Cardiac atrium fibroblast (primary cell): ENCODE measurements at places on chromosomes 7 and 10. TPM values are rescaled to one million over a fixed set of nuclear protein-coding genes. Genes with fewer than 3 reads are reported as not detected.

Gene MAGI2
- 0.81 and 1.3 TPM in 2 replicates for total RNA-seq

Gene RAB11FIP2
- total RNA-seq, result 8.1 and 8.5 TPM in 2 replicates

Gene FAM25C
- not detected in 2 replicates for total RNA-seq

Gene ADAMTS14
- 0.18 and 1.3 TPM in 2 replicates for total RNA-seq

Gene HERPUD2
- 21.5 and 25.6 TPM in 2 replicates for total RNA-seq

Gene NKX1-2
- not detected in 2 replicates for total RNA-seq

Gene SPDYE8
- not detected in 2 replicates for total RNA-seq

Gene HOXA7
- total RNA-seq, result not detected in 2 replicates

Gene OR2A1
- not detected in 2 replicates for total RNA-seq

Gene NPC1L1
- 0.18 TPM in 1 of 2 replicates, not detected in the other for total RNA-seq

Gene MDFIC
- 17.3 and 25.1 TPM in 2 replicates for total RNA-seq

Gene STRA8
- not detected in 2 replicates for total RNA-seq

Gene GTF2I
- total RNA-seq, result 113 and 119 TPM in 2 replicates

Gene SLC26A4
- total RNA-seq, result 0.16 and 0.18 TPM in 2 replicates

Gene PCGF6
- 7.6 and 7.9 TPM in 2 replicates for total RNA-seq

Gene WNT2
- not detected in 2 replicates for total RNA-seq

Gene COL17A1
- total RNA-seq, result 0.16 and 0.36 TPM in 2 replicates

Gene FFAR4
- total RNA-seq, result not detected in 2 replicates

Gene PON1
- not detected in 2 replicates for total RNA-seq

Gene CDHR1
- total RNA-seq, result not detected in 2 replicates

Gene TMEM120A
- total RNA-seq, result 14.4 and 17.9 TPM in 2 replicates

Gene CACNA2D1
- total RNA-seq, result 69.7 and 106 TPM in 2 replicates

Gene GARS1
- total RNA-seq, result 361 and 424 TPM in 2 replicates

Gene SVOPL
- total RNA-seq, result not detected in 2 replicates

Gene CLRN3
- total RNA-seq, result not detected in 2 replicates

Gene AKR1C8
- not detected in 2 replicates for total RNA-seq

Gene TMEM130
- 0.97 and 1.1 TPM in 2 replicates for total RNA-seq

Gene ACHE
- 0.16 TPM in 1 of 2 replicates, not detected in the other for total RNA-seq

Gene FAM237B
- not detected in 2 replicates for total RNA-seq

Gene KIF20B
- 2.5 and 4.7 TPM in 2 replicates for total RNA-seq

Gene HOXA4
- not detected in 2 replicates for total RNA-seq

Gene MOGAT3
- not detected in 2 replicates for total RNA-seq

Gene SDK1
- total RNA-seq, result 0.72 and 1.9 TPM in 2 replicates

Gene STRIP2
- 1.3 and 4.2 TPM in 2 replicates for total RNA-seq

Gene OR6B1
- not detected in 2 replicates for total RNA-seq

Gene SORCS1
- not detected in 2 replicates for total RNA-seq

Gene MINPP1
- 36.5 and 38.8 TPM in 2 replicates for total RNA-seq

Gene ABCB1
- total RNA-seq, result not detected in 2 replicates

Gene C7orf57
- not detected in 2 replicates for total RNA-seq

Gene ANKRD26
- total RNA-seq, result 5.2 and 6.3 TPM in 2 replicates

Gene ACSM6
- not detected in 2 replicates for total RNA-seq

Gene PDE1C
- 1.6 and 3.6 TPM in 2 replicates for total RNA-seq

Gene GPR37
- total RNA-seq, result 0.36 TPM in 1 of 2 replicates, not detected in the other

Gene GRID1
- not detected in 2 replicates for total RNA-seq

Gene KIAA1549
- 0.54 and 1.3 TPM in 2 replicates for total RNA-seq

Gene RPEL1
- under 0.01 TPM in 1 of 2 replicates, not detected in the other for total RNA-seq

Gene C10orf67
- total RNA-seq, result not detected in 2 replicates
